Activated T-helper 17 cell treated with anti-CD3 and anti-CD28 coated beads, Interleukin-2, amount 50 U/mL, for 72 hours (primary cell): ENCODE measurements at places on chromosomes 2 and 18. TPM values are rescaled to one million over a fixed set of nuclear protein-coding genes. Genes with fewer than 3 reads are reported as not detected.

DNA sequence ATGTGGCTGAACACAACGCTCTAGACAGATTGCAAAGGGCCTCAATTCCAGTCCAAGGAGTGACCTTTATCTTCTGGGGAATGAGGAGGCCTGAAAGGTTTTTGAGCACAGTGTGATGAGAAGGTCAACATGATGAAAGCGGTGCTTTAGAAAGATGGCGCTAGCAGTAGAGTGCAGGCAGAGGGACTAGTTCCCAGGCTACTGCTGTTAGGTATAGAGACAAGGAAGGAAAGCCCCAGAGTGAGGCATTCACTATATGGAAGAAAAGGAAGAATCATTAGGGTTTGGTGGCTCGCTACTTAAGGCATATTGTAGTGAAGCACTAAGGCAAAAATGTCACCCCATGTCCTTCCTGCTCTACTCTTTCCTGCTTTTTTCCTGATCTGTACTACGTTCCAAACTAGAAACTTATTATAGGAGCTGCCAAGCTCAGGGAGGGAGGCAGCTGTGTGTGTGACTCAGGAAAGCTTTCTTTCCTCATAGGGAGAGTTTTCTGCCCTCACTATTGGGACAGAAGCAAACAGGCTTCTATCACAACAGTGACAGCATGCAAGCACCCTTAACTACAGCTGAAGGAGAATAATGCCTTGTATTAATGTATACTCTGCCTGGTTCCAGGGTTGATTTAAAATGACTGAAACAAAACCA is 160.8 kb upstream of the CAVIN2 start:
- no peak for ATAC-seq
- peaks cover 28% of the 10 kb centered on the region for H3K27me3 ChIP-seq
- H3K4me3 ChIP-seq, result no peak overlapping the region
- H3K36me3 ChIP-seq, result no peaks in the 10 kb centered on the region

GRCh38 chr2:228056293-228057097 is 125.0 kb downstream of the SPHKAP start:
- no peak overlapping the region for H3K27ac ChIP-seq
- ATAC-seq, result no peak
- H3K4me1 ChIP-seq, result no peaks in the 10 kb centered on the region
- H3K4me3 ChIP-seq, result no peak overlapping the region

The RNU2-63P gene
- total RNA-seq, result 46.5 TPM

The STPG4 gene
- 0.19 TPM for total RNA-seq

The RASGRP3 gene
- total RNA-seq, result 2.3 TPM

The REG1B gene
- total RNA-seq, result not detected

DNA sequence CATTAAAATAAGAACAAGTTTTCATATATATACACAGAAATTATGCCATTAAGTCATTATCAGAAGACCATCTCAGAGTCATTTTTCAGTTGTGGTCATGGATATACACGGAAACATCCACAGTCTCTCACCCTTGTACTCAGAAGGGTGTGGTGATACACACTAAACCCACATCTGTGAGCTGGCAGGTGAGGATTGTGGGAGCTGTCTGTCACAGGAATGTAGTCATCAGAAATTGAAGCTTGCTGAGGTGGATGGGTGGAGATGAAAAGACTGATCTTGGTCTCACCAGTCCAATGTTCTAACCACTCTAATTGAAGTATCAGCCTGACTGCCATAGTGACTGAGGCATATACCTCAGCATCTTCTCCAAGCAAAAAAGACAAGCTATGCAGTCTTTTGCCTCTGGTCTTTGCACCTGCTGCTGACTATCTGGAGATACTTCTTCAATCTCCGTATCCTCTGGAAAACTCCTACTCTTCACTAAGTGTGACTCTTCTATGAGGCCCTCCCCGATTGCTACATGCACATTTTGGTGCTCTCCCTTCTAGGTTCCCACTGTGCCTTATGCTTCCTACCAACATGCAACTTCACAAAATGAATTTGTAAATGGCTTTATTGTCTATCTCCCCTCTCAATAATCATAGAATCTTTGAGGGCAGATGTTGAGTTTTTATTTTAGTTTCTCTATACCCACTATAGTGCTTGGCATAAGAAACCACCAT is 232.8 kb downstream of the DYM start:
- peak; percentile 99 for ATAC-seq
- H3K4me3 ChIP-seq, result no peak overlapping the region
- no peaks in the 10 kb centered on the region for H3K27me3 ChIP-seq
- peak overlapping the region; percentile 67 for H3K27ac ChIP-seq
- H3K36me3 ChIP-seq, result peaks cover 5% of the 10 kb centered on the region

DNA sequence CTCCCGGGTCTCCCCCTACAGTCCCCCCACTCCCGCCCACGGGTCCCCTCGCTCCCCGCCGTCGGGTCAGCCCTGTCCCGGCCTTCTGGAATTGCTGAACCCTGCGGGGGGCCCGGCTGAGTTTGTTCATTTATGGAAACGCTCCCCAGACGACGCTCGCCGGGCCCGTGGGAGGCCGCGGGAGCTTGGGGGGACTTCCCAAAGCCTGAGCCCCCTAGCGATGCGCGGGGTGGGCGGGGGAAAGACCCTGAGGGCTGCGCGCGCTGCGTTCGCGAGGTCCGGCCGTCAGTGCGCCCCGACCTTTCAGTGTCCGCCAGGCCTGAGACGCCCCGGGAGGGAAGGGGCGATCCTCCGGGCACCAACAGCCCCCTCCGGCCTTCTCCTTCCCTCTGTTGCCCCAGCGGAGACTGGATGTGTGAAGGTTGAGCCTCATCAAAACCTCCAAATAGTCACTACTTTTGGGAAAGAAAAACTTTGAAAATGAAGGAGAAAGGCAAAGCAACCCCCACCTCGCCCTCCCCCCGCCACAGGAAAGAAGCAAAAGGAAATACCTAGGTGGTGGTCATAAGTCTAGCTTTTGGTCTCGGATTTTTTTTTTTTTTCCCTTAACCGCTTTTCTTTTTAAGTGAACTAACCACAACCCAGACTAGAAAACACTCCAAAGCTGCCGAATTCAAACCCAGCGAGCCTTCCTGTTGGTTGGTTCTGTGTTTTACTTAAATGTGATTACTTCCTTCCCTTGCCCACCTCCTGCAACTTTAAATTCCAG is 509 bp upstream of the CYS1 start:
- peak overlapping the region; percentile 53 for H3K4me3 ChIP-seq
- ATAC-seq, result peak; percentile 23

GRCh38 chr2:106192752-106193689 is 1.1 kb downstream of the UXS1 start:
- peak overlapping the region; percentile 76 for H3K27ac ChIP-seq
- no peaks in the 10 kb centered on the region for H3K27me3 ChIP-seq
- peak overlapping the region; percentile 78 for H3K4me3 ChIP-seq

- H3K27me3 ChIP-seq, result no peaks in the 10 kb centered on the region
- no peak for ATAC-seq
- H3K36me3 ChIP-seq, result no peaks in the 10 kb centered on the region
Observed at GRCh38 chr2:137705296-137705695, 259.0 kb upstream of the HNMT start.

DNA sequence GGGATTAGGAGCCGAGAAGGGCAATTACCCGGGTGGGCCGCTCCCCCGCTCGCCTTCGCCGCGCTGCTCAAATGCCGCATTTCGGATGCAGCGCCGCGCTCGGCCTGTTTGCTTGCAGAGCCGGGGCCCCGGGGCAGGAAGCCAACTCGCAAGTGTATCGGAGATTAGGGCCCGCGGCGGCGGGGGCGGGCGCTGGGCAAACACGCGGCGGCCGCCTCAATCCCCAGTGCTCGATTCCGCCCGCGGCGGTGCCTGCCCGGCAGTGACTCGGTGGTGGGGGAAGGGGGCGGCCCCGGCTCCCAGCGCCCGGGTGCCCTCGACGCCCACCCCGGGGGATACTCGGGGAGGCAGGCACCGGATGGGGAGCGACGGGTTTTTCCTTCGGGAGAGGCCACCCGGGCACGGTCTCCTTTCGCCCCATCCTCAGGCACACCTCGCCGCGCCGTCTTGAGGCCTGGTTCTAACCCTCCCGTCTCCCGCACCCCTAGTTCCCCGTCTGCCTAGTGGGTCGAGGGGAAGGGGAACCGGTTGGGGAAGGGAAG is 26.6 kb upstream of the NOTO start:
- H3K27ac ChIP-seq, result no peak overlapping the region
- ATAC-seq, result peak; percentile 30
- no peaks in the 10 kb centered on the region for H3K36me3 ChIP-seq
- peak overlapping the region; percentile 91 for H3K4me3 ChIP-seq
- H3K4me1 ChIP-seq, result peaks cover 11% of the 10 kb centered on the region

The CHN1 gene
- total RNA-seq, result 8.8 TPM

The NDC80 gene
- total RNA-seq, result 68.9 TPM

The CCDC85A gene
- not detected for total RNA-seq

- no peak overlapping the region for H3K4me3 ChIP-seq
- no peak overlapping the region for H3K27ac ChIP-seq
Observed at GRCh38 chr18:6569813-6570212, 155.1 kb upstream of the L3MBTL4 start.
